ENCODE measurements at places on chromosomes 3 and 15.
A peak's percentile ranks its signal among the peaks of the same experiment; 100 is the strongest.

DNA sequence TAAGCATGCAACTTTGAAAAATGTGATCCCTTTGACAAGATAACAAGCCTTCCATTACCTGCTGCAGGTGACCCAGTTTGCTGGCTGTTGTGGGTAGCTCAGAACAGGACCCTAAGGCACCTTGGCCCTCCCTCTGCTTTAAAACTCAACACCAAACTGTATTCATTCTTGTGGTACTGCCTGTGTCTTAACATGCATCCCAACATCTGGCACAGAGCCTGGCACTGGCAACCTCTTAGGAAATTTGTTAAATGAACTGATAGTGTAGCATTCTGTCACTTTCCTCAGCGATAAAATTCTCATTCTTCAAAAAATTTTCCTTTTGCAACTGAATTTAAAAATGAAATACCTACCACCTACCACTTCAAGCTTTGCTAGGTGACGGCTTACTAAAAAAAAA is 287.3 kb upstream of the ADAMTS9 start:
- DNase-seq, result no peak

DNA sequence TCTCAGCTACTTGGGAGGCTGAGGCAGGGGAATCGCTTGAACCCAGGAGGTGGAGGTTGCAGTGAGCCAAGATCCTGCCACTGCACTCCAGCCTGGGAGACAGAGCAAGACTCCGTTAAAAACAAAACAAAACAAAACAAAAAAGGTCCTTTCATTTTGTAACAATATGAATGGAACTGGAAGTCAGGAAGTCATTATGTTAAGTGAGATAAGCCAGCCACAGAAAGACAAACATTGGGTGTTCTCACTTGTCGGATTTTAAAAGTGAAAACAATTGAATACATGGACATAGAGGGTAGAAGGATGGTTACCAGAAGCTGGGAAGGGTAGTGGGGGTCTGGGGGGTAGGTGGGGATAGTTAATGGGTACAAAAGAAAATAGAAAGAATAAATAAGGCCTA is 12.5 kb upstream of the B3GALNT1 start:
- DNase-seq, result no peak

- no peak for DNase-seq
Measured at GRCh38 chr15:89356634-89357298, 22.1 kb upstream of the POLG start.

- no peak for DNase-seq
Measured at GRCh38 chr3:142779591-142779990, 55.8 kb downstream of the TRPC1 start.

DNA sequence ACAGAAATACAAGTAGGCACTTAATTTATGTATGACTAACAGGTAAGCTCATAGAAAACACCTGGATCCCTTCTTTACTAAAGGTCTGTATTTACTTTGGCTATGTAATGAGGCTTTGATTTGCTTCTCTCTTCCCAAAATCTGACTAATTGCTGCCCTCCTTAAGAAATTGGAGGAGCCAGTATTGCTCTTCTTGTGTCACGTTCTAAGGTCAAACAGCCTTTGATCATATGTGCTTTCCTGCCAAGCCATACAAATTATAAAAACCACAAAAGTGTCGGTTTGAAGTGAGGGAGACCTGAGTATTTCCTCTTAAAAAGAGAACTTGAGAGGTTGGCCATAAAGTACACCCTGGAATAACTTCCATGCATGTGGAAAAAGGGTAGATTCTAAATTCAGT is 112.1 kb upstream of the MB21D2 start:
- DNase-seq, result no peak

GRCh38 chr15:98724048-98724447 is 75.7 kb downstream of the IGF1R start:
- no peak for DNase-seq

GRCh38 chr3:13141991-13142412 is 68.8 kb upstream of the IQSEC1 start:
- DNase-seq, result peak; percentile 62

DNA sequence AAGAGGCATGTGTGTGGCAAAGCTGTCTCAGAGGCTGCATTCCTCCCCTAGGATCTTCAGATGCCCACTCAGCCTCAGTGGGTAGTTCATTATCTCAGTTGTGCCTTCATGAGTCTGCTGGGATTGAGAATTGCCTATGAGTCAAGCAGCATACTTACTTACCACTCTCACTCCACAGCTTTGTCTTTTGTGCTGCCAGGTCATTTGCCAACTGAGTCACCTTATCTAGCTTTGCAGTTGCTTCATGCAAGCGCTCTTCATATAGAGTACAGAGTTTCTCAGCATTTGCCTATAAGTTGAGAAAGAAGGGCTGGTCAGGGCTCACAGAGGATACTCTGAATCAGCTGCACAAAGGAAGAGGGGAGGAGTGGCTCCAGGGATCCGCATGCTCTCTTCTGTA is 89.5 kb downstream of the MYH15 start:
- no peak for DNase-seq

GRCh38 chr3:29065211-29065785 is 215.6 kb upstream of the RBMS3 start:
- no peak for DNase-seq

DNA sequence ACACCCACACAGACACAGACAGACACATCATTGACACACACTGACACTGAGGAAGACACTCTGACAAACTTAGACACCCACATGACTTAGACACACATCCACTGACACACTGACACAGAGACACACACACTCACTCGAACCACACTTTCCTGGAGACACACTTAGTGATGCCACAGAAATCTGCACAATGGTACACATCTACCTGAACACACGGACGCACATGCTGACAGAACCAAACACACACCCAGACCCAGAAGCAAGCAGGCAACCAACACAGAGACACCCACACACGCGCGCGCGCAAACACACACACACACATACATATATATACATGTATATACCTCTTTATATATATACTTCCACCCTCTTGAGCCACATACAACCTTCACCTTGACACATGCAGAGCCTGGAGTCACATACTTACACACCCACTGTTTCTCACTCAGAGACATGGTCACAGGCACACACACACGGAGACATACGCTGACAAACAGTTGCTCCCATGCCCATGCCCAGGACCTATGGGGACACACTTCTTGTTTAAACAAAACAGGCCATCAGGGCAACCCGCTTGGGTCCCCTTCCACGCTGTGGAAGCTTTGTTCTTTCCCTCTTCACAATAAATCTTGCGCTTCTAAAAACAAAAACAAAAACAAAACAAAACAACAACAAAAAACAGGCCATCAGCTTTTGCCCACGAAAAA is 913 bp upstream of the SCN5A start:
- DNase-seq, result peak; percentile 23

- peak; percentile 93 for DNase-seq
Measured at GRCh38 chr15:82709421-82710207, at the start of gene AP3B2. Gene AP3B2, minus strand, starts transcription at chr15:82709875. Its CDS starts 169 bp downstream, at chr15:82709706.

- DNase-seq, result no peak
Measured at GRCh38 chr3:23258110-23258509, 55.0 kb downstream of the UBE2E2 start.

GRCh38 chr3:52454938-52455282 is 494 bp upstream of the NISCH start:
- DNase-seq, result no peak

- no peak for DNase-seq
Measured at GRCh38 chr3:66565301-66565700, 64.5 kb upstream of the LRIG1 start.

DNA sequence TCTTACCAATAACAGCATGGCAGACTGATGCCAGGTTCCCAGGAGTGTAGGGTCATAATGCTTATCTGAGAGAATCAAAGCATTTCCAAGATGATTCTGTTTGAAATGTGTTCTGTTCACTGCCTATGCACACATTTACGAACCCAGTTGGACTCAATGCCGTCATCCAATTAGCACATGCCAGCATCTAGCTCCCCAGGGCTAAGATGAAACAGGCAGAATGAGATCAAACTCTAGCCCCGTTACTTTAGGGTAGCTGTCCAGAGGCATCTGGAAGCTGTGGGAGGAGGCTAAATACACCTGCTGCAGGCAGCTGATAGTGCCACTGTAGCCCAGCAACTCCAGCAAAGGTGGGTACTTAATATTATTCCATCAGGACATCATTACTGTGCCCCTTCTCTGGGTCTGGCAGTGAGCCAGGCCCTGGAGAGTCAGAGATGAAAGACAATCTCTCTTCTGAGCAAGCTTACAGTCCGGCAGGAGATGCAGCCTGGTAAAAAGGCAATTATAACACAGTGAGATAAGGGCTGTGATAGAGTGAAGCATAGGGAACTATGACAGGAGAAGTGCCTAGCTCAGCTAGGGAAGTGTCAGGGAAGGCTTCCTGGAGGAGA is 156.4 kb upstream of the PPP2R3A start:
- DNase-seq, result no peak

GRCh38 chr3:126512916-126513650 is 4.5 kb downstream of the UROC1 start:
- DNase-seq, result no peak

GRCh38 chr3:108525256-108525655 is 14.9 kb upstream of the MYH15 start:
- no peak for DNase-seq
